ENCODE measurements at places on chromosomes 11 and 22. TPM values are rescaled to one million over a fixed set of nuclear protein-coding genes. Genes with fewer than 3 reads are reported as not detected.
A peak's percentile ranks its signal among the peaks of the same experiment; 100 is the strongest.

OR5P2 gene
- total RNA-seq, result 1.6 TPM

RASL10A gene
- 8.2 TPM for total RNA-seq

TRPM5 gene
- not detected for total RNA-seq

DNA sequence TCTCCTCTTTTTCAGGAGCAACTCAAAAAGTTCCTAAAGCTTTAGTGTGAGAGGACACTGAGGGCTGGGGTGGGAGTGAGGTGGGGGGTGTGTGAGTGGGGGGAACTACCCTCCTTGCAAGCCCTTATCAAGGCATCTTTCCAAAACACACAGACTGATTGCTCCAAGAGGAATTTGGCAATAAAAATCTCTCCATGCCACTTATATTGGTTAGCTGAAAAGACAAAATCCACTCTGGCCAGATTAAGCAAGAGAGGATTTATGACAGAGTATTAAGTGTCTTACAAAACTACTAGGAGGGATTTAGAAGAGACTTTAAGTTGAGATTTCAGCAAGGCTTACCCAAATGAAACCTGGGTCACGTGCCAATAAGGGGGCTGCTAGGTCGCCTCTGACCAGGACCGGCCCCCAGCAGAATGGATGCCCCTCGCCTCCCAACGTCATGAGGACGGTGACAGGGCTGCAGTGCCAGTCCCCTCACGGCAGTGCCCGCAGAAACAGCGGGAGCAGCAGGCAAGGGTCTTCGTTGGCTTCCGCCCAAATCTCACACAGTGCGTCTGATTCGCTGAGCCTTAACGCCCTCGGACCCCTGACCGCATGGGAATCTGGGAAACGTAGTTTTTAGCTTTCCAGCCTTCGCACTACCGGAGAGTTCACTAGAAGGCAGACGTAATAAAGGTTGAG lies 22.1 kb upstream of the CTR9 start:
- H3K27ac ChIP-seq, result peak overlapping the region; percentile 74
- H3K4me1 ChIP-seq, result peaks cover 3% of the 10 kb centered on the region
- DNase-seq, result peak; percentile 39
- H3K4me3 ChIP-seq, result peak overlapping the region; percentile 26

SMIM35 gene
- total RNA-seq, result not detected

GRCh38 chr11:66967670-66968425 lies 7.3 kb upstream of the C11orf86 start:
- no peak overlapping the region for H3K4me3 ChIP-seq
- H3K27me3 ChIP-seq, result no peaks in the 10 kb centered on the region
- no peaks in the 10 kb centered on the region for H3K36me3 ChIP-seq
- peaks cover 11% of the 10 kb centered on the region for H3K4me1 ChIP-seq

- no peak overlapping the region for H3K4me3 ChIP-seq
- DNase-seq, result no peak
- H3K36me3 ChIP-seq, result no peaks in the 10 kb centered on the region
- H3K27ac ChIP-seq, result no peak overlapping the region
- no peaks in the 10 kb centered on the region for H3K4me1 ChIP-seq
Measured at GRCh38 chr11:30348035-30348434, 25.1 kb downstream of the ARL14EP start.

DNA sequence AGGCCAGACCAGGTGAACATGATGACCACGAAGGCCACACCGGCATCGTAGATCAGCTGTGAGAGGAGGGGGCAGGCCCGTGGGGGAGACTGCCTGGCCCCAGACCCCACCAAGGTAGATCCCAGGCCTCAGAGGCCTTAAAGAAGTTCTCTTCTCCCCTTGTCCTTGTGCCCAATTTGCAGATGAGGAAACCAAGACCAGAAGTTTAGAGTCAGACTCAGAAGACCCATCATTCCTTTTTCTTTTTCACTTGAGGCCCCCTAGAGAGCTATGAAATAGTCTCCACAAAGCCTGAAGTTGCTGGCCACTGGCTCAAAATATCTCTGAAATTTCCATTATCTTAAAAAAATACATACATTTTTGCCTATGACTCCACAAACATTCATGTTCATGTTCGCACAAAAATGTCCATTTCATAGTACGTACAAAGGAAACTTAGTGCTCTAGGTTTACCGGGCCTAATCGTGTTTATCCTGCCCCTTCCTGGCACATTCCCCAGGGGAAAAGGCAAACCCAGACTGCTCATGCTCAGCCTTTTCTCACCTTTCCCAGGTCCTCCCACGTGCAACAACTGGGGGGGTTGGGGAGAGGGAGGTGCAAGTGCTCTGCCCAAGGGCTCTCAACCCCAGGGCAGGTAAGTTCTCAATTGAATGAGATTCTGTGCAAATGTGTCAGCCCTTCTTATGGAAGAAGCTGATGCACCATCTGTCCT lies 19.2 kb downstream of the SLC43A1 start:
- no peaks in the 10 kb centered on the region for H3K27me3 ChIP-seq
- no peak overlapping the region for H3K27ac ChIP-seq

DNA sequence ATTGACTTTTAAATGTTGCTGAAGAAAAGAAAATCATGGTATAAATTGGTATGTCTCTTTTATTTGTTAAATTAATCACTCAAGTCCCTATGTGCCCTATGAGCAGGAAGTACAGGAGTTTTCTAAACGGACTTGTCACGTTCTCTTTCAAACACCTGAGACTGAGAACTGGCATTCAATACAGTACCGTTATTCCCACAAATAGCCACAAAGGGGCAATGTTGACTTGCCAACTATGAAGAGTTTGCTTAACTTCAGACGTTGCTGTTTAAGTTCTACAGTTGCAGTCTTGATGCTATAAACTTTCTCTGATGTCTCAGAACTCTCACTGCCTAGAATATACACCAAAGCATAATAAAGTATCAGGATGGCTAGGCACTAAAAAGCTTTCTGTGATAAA lies 7.6 kb downstream of the OR56A1 start:
- H3K27me3 ChIP-seq, result no peaks in the 10 kb centered on the region
- no peak for DNase-seq
- H3K4me1 ChIP-seq, result no peaks in the 10 kb centered on the region
- H3K36me3 ChIP-seq, result no peaks in the 10 kb centered on the region
- no peak overlapping the region for H3K27ac ChIP-seq

PKDREJ gene
- not detected for total RNA-seq

PRG3 gene
- not detected for total RNA-seq

PRODH gene
- total RNA-seq, result 37.1 TPM

DNA sequence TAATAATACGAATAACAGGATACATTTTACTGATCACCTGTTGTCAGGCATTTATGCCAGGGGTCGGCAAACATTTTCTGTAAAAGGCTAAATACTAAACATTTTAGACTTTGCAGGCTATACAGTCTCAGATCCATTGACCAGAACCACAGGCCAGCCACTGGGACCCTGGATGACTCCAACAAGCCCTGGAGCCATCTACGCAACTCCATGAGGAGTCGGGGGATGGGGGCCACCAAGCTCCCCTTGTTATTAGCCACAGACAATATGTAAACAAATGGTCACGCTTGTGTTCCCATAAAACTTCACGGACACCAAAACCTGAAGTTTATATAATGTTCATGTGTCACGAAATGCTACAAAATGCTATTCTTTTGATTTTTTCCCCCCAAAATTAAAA lies 54.4 kb upstream of the EMID1 start:
- no peak overlapping the region for H3K4me3 ChIP-seq
- no peak overlapping the region for H3K27ac ChIP-seq
- DNase-seq, result no peak
- H3K4me1 ChIP-seq, result peaks cover 22% of the 10 kb centered on the region
- no peaks in the 10 kb centered on the region for H3K27me3 ChIP-seq

Measured in upper lobe of left lung (tissue), 6 donors.